ENCODE measurements at places on chromosomes 2 and 18.
A peak's percentile ranks its signal among the peaks of the same experiment; 100 is the strongest.

- no peak for DNase-seq
Observed at GRCh38 chr2:162963156-162963555, 124.6 kb upstream of the KCNH7 start.

DNA sequence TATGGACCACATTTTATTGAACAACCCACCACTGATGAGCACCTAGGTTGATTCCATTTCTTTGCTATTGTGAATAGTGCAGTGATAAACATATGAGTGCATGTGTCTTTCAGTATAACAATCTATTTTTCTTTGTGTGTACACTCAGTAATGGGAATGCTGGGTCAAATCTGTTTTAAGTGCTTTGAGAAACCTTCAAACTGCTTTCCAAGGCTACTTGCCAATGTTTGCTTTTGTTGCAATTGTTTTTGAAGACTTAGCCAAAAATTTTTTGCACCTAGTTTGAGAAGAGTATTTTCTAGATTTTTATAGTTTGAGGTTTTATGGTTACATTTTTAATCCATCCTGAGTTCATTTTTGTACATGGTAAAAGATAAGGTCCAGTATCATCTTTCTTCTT lies 587.4 kb upstream of the SETBP1 start:
- DNase-seq = no peak

- no peak for DNase-seq
Observed at GRCh38 chr18:10094655-10095054, 180.8 kb downstream of the VAPA start.

DNA sequence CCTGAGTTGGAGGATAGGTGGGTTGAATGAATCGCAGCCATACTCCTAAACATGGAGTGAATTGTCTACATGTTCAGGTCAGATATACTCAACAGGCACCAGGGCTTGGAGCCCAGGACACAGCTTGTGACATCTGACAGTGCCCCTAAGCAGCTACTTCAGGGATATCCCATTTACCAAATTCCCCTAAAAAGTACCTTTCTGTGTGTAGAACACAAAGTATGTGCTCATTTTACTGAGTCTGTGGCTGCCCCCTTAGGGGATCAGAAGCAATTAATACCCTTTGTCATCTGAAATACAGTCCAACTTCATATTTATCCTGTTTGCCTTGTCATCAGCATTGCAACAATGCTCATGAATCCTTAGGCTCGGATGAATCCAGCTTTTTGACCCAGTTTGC lies 20.8 kb downstream of the TNFRSF11A start:
- no peak for DNase-seq

DNA sequence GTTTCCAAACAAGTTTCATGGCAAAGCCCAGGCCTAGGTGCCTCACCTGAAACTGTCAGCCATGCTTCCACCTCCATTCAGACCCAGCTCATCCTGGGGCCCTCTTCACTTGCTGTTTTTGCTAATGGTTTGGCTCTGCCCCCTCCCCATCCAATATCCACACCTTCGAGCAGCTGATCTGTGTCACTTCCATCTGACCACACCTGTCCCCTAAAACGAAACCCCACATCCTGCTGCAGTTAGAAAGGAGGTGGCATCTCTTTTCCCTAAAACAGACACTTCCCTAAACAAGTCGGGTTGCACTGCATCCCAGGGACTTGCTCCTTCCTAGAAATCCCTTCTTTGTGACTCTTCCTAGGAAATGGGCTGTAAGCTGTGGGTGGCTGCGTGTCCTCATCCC lies 748.7 kb upstream of the SALL3 start:
- no peak for DNase-seq

GRCh38 chr2:200089040-200089755 lies 133.8 kb downstream of the MAIP1 start:
- no peak for DNase-seq

DNA sequence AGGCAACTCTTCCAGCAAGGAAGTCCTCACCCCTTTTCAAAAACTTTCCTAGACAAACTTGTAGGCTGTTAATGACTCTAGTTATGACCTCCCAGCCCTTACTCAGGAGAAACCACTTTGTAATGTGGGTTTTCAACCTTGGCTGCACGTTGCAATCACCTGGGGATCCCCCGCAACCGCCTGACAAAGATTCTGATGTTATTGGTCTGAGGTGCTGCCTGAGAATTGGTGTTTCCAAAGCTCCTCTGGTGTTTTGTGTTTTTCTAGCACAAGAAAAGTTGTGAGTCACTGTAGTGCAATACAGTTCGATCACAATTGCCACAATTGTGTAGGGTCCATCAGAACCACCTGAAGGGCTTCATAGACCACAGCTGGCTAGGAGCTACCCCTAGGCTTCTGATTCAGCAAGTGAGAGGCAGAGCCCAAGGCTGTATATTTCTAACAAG lies 121.6 kb downstream of the SP100 start:
- DNase-seq = no peak

- DNase-seq = no peak
Observed at GRCh38 chr2:127664065-127664894, 11.1 kb downstream of the LIMS2 start.

DNA sequence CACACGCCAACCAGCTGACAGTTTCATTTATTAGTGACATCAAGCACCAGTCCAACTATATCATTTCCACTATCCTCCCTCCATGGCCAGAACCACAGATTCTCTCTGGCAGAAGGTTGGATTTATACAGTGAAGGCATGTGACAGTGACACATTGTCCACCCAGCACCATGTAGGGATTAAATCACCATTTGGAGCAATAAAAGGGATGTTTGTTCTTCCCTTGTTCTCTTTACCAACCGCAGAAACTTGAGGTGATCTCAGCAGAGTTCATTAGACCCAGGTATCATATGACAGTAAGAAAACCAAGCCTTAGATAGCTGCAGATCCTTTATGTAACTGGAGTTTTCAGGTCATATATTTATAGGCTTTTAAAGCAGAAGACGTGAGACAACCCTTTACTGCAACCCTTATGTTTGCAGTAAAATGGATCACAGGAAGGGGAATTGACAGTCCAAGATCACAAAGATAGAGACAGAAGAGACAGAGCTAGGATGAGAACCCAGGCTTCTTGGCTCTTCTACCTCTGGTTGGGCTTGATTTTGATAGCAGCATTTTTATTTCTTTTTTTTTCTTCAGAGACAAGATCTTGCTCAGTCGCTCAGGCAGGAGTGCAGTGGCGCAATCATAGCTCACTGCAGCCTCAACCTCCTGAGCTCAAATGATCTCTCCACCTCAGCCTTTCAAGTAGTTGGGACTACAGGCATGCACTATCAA lies 80.1 kb downstream of the XDH start:
- no peak for DNase-seq

DNA sequence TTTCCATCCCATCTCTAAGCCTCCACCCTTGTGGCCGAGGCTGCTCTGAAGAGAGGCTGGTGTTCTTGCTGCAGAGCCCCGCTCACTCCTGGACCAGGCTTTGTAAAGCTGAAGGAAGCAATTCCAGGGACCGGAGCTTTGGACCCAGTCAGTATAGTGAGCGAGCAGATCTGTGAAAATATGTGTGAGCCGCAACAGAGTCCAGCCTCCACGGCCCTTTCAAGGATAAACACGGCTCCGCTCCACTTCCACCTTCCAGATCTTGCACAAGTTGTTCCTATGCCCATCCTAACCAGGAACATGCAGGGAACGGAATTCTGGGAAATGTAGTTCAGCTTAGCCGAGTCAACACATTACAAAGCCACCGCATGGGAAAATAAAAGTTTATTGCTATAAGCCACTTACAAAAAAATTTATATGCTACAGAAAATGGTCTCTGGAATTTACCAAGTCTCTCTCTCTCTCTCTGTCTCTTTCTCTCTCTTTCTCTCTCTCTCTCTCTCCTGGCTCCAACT lies 151.7 kb upstream of the ZNF521 start:
- DNase-seq = peak; percentile 9

DNA sequence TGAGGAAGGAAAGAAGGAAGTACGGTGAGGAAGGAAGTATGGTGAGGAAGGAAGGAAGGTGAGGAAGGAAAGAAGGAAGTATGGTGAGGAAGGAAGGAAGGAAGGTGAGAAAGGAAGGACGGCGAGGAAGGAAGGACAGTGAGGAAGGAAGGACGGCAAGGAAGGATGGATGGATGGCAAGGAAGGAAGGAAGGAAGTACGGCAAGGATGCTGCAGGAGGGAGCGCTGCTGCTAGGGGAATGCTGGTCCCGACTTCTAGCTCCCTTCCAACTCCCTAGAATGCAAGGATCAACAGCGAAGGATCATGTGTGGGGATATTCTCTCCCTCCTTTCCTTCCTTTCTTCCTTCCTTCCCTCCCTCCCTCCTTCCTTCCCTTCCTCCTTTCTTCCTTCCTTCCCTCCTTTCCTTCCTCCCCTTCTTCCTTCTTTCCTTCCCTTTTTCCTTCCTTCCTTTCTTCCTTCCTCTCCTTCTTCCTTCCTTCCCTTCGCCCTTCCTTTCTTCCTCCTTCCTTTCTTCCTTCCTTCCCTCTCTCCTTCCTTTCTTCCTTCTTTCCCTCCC lies 42.3 kb upstream of the SLC66A3 start:
- DNase-seq = no peak

GRCh38 chr2:187552381-187552780 lies 1.9 kb downstream of the TFPI start:
- DNase-seq = no peak

GRCh38 chr2:125172181-125172580 lies 1147.1 kb downstream of the CNTNAP5 start:
- no peak for DNase-seq

GRCh38 chr2:20744366-20745335 lies 77.7 kb downstream of the GDF7 start:
- no peak for DNase-seq

- DNase-seq = no peak
Observed at GRCh38 chr2:219228041-219228910, 1.2 kb downstream of the ATG9A start.

DNA sequence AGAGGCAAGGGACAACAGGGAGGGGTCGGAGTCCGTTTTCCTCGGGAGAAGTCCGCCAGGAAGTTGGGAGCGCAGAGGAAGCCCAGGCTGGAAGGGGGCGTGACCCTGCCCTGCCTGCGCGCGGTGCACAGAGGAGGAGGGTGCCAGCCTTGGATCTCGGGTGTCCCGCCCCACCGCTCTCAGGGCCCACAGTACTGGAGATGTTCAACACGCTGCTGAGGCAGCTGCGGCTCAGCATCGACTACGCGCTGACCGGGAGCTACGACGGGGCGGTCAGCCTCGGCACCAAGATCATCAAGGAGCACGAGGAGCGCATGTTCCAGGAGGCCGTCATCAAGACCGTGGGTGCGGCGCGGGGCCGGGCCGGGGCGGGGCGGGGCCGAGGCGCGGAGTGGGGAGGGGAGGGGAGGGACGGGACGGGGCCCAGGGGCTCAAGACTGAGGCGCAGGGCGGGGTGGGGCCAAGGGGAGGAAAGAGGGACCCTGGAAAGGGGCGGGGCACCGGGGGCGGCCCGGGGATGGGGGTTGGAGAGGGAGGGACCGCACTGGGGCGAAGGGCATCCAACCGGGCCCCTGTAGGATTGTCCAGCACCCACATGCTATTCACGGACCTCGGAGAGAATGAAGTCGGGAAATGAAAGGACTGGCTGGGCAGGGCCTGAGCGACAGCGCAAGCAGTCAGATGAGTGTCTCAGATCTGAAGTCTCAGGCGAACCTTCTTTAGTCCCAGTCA lies 36.6 kb downstream of the POMC start:
- peak; percentile 67 for DNase-seq

DNA sequence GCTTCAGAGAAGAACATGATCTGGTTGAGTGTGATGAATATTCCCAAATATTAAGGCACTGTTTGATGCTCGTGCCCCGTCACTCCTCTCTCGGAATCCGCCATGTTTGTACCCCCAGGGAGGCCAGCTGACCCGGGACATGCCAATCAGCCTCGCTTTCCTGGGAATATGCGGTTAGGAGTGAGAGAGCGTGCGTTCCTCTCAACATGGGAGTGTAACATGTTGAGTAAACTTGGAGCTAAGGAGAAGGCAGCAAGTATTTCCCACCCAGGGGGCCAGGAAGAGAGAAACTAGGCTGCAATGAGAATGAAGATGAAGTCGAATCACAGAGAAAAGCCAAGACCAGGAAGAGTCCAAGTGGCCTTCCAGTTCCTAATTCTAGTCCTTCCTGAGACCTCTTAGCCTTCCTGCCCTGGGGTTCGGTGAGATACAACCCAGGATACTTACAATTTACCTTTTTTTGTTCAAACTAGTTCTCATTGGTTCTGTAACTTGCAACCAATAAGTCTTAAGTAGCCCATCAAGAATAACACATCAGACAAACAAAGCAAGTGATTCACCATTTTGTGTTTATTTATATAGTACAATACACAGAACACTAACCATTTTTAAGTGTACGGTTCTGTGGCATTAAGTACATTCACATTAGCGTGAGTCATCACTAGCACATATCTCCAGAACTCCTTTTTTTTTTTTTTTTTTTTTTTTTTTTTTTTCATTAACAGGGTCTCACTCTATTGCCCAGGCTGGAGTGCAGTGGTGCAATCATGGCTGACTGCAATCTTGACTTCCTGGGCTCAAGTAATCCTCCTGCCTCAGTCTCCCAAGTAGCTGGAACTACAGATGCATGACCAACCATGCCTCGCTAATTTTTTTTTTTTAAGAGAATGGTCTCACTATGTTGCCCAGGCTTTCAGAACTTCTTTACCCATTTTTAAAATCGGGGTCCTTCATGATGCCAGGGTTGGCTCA lies 36.4 kb upstream of the SLC1A4 start:
- no peak for DNase-seq

GRCh38 chr18:40559556-40559955 lies 1395.5 kb upstream of the PIK3C3 start:
- no peak for DNase-seq

GRCh38 chr2:46372475-46372874 lies 75.3 kb downstream of the EPAS1 start:
- DNase-seq = no peak

DNA sequence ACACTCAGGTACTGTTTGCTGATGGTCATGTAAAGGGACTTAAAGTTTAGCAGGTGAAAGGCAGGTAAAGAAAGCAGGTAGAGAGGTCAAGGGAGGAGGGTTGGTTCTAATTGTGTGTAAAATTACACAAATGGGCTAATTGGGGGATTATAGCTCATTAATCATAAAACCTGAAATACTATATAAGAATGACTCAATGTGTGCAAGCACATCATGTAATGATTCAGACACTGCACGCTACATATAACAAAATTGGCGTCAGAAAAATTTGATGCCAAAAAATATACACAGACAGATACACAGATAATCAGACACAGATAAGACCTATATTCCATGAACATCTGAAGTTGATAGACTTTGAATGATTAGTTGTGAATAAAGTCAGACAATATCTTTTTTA lies 120.7 kb upstream of the LMAN1 start:
- no peak for DNase-seq

DNA sequence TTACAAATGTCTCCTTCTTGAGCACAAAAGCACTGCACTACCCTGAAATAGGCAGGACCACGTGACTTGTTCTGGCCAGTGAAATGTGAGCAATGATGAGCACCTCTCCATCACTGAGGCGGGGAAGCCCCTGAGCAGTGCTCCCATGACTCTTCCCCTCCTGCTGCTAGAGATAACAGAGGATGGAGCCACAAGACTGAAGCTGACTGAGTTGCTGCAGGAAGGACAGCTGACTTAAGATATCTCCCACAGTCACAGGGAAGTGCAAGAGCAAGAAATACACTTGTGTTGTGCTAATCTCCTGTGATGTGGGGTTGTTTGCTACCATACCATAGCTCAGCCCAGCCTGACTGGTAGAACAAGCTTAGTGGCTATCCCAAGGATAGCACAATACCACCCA lies 38.7 kb downstream of the STK39 start:
- no peak for DNase-seq

- DNase-seq = no peak
Observed at GRCh38 chr2:239887604-239888003, 137.5 kb downstream of the NDUFA10 start.

- no peak for DNase-seq
Observed at GRCh38 chr2:1826226-1826905, 82.1 kb upstream of the PXDN start.
